ENCODE measurements at places on chromosomes 11 and 22.

DNA sequence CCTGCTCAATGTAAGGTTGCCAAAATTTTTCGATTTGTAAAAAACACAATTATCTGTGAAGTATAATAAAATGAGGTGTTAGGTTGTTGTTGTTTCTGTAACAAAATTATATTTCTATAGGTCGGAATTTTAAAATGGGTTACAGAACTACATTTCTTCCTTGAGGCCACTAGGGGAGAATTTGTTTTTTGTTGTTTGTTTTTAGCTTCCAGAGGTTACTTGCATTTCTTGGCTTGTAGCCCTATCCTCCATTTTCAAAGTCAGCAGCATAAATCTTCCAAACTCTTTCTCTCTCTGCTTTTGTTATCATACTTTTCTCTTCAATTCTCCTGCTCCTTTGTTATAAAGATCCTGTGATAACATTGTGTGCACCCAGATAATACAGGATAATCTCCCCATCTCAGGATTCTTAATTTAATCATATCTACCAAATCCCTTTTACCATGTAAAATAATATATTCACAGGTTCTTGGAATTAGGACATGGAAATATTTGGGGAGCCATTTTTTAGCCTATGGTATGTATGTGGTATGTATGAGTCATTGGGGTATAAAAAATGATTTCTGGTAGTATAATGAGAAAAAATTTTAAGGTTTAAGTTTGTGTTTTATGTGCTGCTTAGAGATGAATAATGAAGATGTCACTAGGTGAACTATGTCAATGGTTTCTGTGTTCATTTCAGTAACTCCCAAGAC lies 9.4 kb upstream of the PATL1 start:
- DNase-seq = peak; percentile 24

DNA sequence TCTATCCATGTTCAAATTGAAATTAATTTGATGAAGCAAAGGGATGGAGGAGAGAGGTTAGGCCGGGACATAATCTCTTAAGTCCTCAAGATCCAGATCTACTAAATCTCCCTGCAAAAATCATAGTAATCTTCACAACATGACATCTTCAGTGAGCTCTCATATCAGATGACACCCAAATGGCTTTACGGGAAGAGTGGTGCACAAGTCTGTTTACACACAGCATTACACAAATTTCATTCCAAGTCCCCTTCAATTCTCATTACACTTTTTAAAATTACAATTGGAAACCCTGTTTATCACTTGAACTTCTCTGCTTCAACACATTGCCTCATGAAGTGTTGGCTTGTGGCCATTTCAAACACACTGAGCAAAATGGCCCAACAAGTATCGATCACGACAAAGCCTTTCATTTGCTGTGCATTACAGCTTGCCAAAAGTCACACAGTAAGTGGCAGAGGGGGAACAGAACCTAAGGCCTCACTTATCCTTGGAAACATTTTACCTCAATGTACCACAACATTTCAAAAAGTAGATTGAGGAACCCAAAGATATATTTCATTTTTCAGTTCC lies 17.9 kb upstream of the TPH1 start:
- DNase-seq = no peak

DNA sequence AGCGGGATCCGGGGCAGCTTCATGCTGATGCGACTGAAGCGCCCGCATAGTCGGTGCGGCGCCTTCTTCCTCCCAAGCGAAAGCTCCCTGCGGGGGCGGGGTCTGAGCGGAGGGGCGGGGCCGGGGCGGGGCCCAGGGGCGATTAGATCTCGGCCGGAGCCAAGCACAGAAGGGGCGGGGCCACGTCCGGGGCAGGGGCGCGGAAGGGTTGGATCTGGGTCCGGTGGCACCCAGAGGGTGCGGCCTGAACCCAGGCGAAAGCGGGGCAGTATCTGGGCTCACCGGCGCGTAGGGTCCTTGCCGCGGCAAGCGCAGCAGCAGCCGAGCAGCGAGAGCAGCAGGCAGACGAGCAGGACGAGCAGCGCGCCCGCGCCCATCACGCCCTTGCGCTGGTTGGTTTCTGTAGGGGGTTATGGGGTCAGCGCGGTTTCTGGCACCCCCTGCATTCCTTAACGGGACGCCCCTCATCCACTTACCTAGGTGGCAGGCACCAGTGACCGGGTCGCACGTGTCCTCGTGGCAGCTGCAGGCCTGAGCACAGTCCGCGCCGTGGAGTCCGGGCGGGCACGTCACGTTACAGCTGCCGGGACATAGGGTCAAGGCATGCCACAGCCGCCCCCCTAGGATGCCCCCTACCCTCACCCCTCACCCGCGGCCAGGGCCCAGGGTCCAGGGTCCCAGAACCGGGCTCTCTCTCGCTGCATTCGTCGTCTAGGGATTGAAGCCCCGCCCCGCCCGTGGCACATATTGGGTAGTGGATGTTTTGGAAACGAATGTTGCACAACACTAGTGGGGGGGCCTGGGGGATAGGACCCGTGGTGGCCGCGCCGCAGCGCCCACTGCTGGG lies 8.1 kb downstream of the SCARF2 start:
- no peak for DNase-seq

DNA sequence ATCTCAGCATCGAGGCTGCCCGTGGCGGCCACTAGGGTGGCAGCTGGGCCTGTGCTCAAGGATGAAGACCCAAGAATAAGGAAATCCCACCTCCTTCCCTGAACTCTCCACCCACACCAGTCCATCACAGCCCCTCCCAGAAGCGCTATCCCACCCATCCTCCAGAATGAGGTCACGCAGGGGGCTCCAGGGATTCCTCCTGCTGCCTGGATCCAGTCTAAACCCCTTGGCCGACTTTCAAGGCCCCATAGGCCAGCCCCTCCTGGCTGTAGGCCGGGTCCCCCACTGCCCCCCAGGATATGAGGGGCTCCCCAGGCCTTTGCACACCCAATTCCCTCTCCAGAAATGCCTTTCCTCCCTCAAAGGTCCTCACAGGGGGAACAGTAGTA lies 19.0 kb upstream of the SCGB1A1 start:
- DNase-seq = no peak

DNA sequence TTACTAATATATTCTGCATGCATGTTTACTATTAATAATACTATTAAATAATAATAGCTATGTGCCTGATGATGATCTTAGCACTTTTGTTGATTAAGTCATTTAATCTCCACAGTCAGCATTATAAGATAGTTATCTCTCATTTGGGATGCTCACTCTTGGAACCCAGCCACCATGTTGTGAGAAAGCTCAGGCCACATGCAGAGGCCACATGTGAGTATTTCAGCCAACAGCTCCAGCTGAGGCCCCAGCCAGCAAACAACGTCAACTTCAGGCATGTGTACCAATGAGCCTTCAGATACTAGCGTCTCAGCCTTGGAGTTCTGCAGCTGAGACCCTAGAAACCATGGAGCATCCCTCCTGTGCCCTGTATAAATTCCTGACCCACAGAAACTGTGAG lies 798.1 kb upstream of the LRRC4C start:
- DNase-seq = no peak

DNA sequence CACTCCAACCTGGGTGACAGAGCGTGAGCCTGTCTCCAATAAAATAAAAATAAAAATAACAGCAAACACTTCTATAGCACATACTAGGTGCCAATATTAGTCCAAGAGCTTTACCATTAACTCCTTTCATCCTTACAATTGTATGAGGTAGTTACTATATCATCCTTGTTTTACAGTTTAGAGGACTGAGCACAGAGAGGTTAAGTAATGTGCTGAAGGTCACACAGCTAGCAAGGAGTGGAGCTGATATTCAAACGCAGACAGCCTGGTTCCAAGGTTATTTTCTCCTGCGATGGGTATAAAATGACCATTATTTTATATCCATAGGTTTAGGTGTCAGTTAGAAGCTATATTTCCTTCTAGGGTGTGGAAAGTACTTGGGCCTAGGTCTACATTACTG lies 80.7 kb upstream of the LMO1 start:
- no peak for DNase-seq

GRCh38 chr11:75654314-75654713 lies 14.5 kb downstream of the MAP6 start:
- DNase-seq = peak; percentile 83

- peak; percentile 95 for DNase-seq
These were observed 36.2 kb upstream of the CLMP start for GRCh38 chr11:123231256-123231655.

DNA sequence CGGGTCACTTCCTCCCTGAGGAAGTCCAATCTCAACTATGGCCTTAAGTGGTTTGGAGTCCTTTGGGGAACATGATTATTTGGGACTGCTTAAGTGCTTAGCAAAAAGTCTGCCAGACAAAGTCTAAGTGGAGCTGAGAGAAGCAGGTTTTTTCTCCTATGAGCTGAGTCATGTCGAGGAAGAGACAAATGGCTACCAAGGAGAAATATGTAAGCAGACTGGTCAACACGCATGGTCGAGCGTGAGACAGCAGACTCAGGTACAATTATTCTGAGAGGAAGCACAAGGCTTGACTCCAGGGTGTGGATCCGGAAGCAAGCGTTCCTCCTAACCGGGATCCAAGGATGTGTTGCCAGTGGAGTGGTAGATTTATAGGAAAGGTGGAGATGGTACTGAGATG lies 30.6 kb downstream of the UBASH3B start:
- no peak for DNase-seq

DNA sequence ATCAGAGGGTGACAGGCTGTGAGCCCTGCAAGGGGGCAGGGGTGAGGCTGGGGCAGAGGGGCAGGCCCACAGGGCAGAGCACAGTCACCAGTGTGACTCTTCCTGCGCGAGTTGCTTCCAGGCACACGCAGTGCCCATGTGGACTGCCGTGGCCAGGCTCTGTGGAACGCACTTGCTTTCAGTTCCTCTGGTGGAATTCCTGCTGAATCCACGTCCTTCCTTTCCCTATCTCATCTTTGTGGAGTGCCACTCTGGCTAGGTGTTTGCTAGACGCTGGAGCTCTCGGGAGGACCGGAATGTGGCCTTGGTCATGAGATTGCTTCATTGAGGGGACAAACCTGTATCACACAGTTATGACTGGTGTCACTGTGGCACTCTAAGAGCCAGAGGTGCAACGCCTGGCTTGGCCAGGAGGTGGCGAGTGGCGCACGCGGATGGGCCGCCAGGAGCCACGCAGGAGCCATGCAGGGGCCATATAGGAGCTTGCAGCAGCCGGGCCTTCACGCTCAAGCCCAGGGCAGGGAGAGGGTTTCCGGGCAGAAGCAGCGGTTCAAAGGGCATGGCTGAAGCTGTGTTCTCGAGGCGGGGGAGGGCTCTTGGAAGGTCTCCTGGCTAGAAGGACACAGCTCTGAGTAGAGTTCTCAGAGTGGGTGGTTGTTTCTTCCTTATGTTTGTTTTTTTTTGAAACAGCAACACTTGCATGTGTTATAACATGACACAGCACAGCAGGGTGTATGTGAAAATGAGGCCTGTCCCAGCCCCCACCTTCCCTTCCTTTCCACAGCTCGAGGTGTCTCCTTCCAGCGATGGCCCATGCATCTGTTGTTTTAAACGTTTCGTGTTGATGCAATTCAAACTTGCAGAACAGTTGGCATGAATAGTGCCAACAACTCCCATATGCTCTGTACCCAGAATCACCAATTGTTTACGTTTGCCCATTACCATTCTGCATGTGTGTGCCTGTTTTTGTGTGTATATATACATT lies 36.2 kb downstream of the TBC1D22A start:
- DNase-seq = peak; percentile 64

GRCh38 chr11:4465407-4465806 lies 16.3 kb downstream of the OR52K2 start:
- no peak for DNase-seq

GRCh38 chr22:27476729-27477128 lies 324.8 kb downstream of the MN1 start:
- peak; percentile 86 for DNase-seq

DNA sequence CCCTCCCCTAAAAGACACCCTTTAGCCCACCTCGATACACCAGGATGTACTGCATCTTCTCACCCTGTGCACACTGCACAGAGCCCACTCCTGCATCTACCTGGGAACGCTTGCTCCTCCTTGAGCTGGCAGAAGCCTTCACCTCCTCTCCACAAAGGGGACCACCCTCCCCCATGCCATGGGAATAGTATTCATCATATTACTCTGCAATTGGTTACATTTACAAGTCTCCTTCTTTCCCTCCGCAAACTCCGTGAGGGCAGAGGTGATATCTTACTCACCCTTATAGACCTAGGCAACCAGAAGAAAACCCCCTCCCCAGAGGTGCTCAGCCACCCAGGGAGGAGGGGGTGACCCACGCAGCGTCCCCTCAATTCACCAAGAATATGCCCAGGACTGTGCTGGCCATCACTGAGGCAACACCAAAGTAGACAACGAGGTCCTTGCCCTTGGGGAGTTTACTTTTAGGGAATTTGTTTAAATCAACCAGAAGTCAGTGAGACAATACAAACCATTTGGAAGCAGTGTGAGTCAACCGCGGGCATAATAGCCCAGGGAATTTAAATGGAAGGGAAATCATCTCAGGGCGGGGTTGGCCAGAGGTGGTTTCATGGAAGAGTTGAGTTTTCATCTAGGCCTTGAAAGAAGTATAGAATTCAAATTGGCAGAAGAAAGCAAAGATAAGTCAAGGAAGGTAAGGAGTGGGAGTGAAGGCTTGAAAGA lies 214.5 kb downstream of the BARX2 start:
- DNase-seq = no peak

DNA sequence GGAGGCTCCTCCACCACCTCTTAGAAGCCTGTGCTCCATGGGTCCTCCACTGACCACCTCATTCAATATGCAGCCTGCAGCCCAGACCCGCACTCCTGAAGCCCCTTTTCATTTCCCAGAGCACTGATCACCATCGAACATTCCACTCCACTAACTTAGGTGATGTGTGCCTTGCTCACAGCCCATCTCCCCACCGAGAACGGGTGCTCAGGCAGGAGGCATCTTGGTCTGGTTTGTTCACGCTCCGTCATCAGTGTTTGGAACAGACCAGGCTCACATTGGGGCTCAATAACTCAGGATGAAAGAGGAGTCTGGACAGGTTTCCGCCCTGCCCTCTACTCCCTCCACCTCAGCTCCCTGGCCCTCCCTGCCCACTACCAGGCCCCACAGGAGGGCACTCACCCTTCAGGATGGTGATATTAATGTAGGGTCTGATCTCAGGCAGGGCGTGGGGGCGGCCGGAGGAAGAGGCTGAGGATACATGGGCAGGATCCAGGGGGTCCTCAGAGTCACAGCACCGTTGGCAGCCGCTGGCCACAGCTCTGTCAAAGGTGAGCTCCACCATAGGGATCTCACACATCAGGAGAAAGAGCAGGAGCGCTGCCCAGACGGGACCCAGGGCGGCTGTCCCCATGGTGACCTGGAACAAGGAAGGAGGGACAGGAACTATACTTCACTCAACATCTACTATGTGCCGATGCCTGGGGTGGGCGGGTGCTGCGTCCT lies 3.1 kb downstream of the C1QTNF6 start:
- DNase-seq = no peak

DNA sequence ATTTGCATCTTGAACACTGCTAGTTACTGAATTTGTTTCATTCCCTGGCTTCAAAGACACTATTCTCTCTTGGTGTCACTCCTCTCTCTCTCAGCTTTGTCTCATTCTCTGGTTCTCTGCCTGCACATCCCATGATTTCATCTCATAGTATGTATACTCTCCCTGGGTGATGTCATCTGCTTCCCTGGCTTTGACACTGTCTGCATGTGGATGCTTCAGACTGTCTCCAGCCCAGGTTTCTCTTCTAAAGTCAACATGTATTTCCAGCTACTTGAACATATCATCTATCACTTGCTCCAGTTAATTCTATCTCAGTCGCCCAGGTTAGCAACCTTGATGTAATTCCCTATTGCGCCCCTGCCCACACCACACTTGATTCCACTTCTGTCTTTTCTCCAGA lies 9.3 kb upstream of the ACAT1 start:
- DNase-seq = peak; percentile 15

- no peak for DNase-seq
These were observed 11.7 kb downstream of the MRTFA start for GRCh38 chr22:40624770-40625169.

- no peak for DNase-seq
These were observed 41.5 kb upstream of the CYP2D6 start for GRCh38 chr22:42171946-42172719.

- DNase-seq = peak; percentile 14
These were observed 31.3 kb upstream of the RRM1 start for GRCh38 chr11:4063348-4063747.

All from fibroblast of skin of right biceps (primary cell).